Lower lobe of right lung (tissue), 2 donors: ENCODE measurements at places on chromosomes 3 and 15. TPM values are rescaled to one million over a fixed set of nuclear protein-coding genes. Genes with fewer than 3 reads are reported as not detected.

GRCh38 chr3:17747890-17748247 is 5.4 kb upstream of the TBC1D5 start:
- no peak for DNase-seq

The SLC2A2 gene
- total RNA-seq, result not detected

- DNase-seq, result no peak
Observed at GRCh38 chr3:135454890-135455289, 510.6 kb upstream of the PPP2R3A start.

The NMNAT3 gene
- total RNA-seq, result 5.8 TPM

The LINGO1 gene
- total RNA-seq, result 0.86 TPM
